ENCODE measurements at places on chromosomes 7 and 10.

DNA sequence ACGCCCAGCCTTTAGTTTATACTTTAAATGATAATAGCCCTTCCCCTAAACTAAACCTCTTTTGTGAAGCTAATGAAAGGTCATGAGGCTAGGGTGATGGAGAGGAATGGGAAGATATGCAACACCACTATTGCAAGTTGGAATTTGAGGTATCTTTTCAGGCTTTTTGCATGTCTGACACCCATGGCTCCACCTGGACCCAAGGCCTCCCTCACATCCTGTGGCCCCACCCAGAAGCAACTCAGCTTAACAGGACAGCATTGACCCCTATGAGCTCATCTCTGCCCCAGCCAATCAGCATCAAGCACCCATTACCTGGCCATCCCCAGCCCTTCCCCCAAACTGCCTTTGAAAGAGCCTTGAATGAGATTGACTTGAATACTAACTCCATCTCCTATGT lies 674.2 kb upstream of the NRP1 start:
- DNase-seq: no peak

- DNase-seq: no peak
Measured at GRCh38 chr7:108423089-108423989, 32.9 kb downstream of the NRCAM start.

DNA sequence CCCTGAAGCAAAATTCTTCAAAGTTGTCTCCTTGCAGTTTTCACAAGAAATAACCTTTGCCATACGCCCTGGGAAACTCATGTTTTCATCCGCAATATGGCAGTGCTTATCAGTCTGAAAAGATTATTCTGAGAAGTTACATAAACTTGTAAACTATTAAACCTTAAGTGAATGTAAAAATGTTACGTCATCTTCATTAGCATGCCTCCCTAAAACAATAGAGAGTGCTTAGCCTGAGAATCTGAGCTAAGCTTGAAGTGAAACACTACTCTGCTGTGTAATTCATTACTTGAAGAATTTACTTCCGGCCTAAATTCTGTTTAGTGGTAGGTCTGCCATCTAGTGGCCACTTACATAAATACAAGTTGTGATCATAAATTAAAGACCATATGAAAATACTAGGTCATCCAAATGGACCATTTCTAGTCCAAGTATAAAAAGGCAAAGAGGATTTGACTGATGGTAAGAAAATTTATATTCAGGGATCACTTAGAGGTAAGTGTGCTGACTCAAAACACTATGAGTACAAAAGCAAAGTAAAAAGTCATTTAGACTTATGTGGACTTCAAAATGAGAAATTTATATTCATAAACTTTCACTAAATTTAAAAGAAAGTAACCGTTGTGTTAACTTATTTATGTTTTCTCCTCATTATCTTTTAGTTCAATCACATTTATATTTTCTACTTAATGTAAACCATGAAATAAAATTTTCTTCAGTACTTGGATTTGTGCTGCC lies 745.1 kb upstream of the LRRTM3 start:
- peak; percentile 20 for DNase-seq

DNA sequence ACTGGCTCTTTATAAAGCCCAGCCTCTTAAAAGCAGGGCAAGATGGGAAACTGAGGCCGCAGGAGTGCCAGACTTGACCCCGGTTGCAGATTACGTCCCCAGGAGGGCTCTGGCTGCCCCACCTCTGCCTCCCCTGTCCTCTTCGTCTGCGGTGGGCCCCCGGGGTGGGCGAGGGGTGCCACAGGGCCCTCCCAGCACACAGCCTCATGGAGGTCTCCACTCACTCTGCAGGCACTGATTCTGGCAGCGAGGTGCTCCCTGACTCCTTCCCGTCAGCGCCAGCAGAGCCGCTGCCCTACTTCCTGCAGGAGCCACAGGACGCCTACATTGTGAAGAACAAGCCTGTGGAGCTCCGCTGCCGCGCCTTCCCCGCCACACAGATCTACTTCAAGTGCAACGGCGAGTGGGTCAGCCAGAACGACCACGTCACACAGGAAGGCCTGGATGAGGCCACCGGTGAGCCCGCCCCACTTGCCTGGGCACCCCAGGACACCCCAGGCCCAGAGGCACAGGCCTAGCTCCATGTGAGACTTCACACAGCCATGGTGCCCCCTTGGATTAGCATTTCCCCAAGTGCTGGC lies 39.4 kb upstream of the SLC29A3 start:
- DNase-seq: no peak

- no peak for DNase-seq
Measured at GRCh38 chr10:115026056-115026745, 67.0 kb upstream of the ATRNL1 start.

DNA sequence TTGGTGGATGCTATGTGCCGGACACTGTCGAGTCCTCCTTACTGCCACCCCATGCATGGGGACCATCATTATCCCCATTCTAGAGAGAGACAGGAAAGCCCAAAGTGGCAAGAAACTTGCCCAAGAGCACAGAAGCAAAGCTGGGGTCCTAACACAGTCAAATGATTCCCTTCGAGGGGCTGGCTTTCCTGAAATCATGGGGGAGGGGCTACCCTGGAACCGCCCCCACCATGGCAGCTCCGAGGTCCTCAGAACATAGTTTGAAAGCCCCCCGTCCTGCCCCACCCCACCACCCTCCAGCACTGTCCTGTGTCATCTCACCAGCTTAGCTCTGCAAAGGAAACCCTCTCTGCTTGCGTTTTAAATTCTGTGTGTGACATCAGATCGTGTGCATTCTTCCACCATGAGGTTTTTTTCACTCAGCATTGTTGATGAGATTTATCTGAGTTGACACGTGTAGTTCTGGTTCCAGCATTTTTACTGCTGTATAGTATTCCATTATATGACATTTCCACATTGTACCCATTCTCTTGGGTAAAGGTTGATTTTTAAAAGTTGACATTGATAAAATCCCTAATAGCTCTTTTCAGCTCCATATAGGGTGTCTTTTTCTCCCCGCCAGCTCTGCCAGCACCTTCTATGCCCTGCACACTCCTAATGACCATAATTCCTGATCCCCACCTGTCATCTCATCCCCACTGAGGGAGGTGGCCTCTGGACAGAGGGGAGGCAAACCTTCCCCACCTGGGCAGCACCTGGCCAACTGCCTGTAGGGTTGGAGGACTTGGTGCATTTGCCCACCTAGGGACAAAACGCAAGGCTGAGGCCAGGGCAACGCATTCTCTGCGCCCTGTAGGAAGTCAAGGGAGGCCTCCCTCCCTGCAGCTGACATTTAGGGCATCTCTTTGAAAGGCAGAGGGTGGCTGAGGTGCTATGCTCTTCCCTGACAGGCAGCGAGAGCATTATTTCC lies 100.2 kb upstream of the GPR26 start:
- no peak for DNase-seq

- DNase-seq: no peak
Measured at GRCh38 chr10:35498693-35499092, 106.4 kb upstream of the GJD4 start.

DNA sequence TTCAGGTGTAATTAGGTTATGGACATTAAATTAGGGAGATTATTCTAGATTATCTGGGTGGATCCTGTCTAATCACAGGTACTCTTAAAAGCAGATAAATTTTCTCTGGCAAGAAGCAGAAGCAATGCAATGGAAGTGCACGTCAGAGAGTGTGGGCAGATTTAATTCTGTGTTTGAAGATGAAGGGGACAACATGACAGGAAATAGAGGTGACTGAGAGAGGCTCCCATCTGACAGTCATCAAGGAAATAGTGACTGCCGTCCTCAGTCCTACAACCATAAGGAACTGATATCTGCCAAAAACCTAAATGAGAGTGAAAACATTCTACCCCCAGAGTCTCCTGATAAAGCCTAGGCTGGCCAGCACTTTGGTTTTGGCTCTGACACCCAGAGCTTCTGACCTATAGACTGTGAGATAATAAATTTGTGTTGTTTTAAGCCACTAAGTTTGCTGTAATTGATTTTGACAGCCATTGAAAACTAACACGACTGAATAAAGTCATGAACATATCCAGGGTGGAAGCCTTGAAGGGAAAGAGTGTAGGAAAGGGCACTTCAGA lies 30.5 kb upstream of the DDX50 start:
- no peak for DNase-seq

DNA sequence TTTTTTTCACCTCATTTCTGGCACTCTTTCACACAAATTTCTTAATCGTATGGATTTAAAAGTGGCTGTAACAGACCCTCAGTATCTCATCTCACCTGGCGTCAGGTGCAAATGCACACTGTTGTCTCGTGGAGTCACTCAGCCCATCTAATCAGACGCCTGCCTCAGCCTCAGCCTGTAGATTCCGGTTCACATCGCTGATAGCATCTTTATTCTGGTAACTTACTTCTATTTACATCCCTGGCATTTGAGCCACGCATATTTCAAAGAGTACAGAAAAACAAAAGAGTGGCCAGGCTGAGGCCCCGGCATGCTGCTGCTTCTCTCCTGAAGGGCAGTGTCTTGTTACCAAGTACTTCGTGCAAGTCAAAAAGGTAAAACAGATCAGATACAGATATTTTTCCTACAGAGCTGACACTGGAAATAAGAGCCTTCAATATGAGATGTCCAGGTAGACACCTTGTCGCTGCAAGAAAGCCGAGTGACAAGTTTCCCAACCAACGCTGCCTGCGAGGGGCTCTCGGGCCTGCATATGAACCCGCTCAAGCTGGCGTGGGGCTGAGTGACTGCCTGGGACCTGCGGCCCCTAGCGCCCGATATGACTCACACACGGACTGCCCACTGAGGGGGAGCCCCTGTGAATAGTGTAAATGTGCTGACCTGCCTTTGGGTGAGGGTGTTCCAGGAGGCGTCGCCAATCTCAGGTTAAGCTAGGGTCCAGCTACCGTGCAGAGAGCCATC lies 4.3 kb downstream of the VIPR2 start:
- DNase-seq: no peak

- DNase-seq: no peak
Measured at GRCh38 chr10:105949721-105950120, 1214.8 kb downstream of the SORCS1 start.

DNA sequence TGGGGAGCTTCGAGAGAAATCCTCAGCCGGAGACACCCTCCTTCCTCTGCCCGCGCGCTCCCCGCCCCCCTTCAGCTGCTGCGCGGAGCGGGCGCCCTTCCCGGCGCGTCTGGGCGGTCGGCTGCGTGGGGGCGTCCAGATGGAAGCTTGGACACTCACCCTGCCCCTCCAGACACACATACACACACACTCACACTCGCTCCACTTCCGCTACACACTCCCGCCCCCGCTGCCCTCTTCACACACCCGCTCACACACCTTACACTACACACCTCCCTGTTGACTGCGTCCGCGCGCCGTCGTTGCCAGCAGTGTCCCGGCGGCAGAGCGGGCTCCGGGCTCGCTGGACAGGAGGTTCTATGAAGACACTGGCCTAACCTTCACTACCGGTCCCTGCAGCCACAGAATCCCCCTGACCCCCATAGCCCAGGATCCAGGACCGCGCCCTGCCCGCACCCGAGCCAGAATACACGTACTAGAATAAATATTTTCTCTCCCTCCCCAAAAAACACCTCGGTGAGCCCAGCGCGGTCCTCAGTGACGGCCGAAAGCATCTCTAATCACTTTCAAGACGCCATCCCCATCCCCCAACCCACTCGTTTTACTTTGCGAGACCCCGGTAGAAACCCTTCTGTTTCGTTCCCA lies 1.1 kb upstream of the EGR2 start:
- no peak for DNase-seq

DNA sequence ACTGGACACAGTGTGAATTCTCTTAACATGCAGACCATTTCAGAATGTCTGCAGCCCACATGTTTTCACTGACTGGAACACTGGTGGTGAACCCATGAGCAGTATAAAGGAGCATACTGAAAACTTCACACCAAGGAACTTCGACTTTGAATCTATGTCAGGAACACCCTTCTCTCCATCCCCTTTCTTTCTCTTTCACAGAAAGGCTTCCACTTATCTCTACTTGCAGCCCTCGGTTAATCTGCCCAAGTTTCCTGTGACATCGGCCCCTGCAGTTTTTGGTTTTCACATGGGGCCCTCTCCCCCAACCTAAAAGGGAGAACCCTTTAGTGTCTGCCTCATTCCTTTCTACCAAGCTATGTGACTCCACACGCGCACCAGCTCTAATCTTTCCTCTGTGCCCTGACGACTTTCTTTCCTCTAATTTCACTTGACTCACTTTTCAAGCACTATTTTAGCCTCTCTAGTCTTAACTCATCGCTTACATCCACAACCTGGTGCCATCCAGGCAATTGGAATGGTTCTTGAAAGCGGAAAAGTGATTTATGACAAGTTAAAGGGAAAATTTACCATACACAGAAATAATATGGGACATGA lies 70.1 kb downstream of the RELN start:
- no peak for DNase-seq

- peak; percentile 52 for DNase-seq
Measured at GRCh38 chr7:39453743-39454355, 112.4 kb upstream of the YAE1 start.

GRCh38 chr10:93893646-93894515 lies at the start of gene SLC35G1:
Gene SLC35G1, plus strand, starts transcription at chr10:93893978. Its CDS starts 56 bp downstream, at chr10:93894034.
- DNase-seq: no peak

- DNase-seq: no peak
Measured at GRCh38 chr7:157526913-157527634, 190.3 kb downstream of the DNAJB6 start.

- DNase-seq: no peak
Measured at GRCh38 chr10:14879124-14879927, 660 bp downstream of the SUV39H2 start.

DNA sequence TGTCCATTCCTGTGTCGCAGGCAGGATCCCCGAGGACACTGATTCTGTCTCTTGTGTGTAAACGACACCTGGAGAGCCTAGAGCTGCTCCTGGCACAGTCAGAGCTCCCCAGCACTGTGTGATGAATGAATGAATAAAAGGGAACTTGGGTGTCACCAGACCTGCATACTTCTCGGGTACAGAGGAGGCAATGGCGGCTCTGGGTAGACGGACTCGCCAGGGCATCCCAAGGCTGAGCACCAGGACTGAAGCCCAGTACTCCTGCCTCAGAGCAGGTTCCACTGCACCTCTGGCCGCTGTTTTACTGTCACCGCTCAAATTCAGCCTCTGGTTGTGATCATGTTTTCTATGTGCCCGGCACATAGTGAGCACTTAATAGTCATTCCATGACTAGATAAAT lies 255.8 kb downstream of the GLRX3 start:
- no peak for DNase-seq

GRCh38 chr7:45153233-45153632 lies 4.4 kb upstream of the RAMP3 start:
- DNase-seq: no peak

DNA sequence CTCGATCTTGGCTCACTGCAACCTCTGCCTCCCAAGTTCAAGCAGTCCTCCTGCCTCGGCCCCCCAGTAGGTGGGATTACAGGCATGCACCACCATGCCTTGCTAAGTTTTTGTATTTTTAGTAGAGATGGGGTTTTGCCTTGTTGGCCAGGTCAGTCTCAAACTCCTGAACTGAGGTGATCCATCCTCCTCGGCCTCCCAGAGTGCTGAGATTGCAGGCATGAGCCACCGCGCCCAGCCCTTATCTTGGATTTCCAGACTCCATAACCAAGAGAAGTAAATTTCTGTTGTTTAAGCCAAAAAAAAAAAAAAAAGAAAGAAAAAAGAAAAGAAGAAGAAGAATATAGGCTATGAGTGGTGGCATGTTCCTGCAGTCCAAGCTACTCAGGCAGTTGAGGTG lies 53.3 kb upstream of the RABGEF1 start:
- no peak for DNase-seq
